ENCODE measurements at places on chromosomes 2 and 18.

- no peak for DNase-seq
Measured at GRCh38 chr2:27155069-27155520, 6.3 kb downstream of the TCF23 start.

GRCh38 chr2:102508863-102509262 is 35.8 kb downstream of the SLC9A4 start:
- DNase-seq = no peak

DNA sequence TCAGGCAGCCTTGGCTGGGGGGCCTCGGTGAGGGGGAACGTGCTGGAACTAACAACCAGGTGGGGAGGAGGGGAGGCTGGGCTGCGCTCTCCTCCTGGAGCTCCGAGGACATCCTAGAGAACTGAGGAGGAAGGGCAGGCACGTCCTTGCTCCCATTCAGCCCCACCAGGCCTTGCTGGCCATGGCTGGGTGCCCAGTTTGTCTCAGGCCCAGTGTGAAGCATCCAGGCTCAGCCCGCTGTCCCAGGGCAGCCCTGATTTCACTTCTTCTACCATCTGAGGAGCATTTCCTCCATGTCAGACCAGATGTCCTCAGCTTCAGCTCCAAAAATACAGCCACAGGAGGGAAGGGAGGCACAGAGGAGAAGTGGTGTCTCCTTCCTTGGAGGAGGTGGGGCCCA is 125.4 kb downstream of the CELF4 start:
- DNase-seq = no peak

GRCh38 chr18:21918693-21919092 is 178.1 kb downstream of the MIB1 start:
- no peak for DNase-seq

- DNase-seq = no peak
Measured at GRCh38 chr2:96353032-96353561, 17.5 kb downstream of the NCAPH start.

- no peak for DNase-seq
Measured at GRCh38 chr18:33928231-33928630, 296.5 kb downstream of the NOL4 start.

DNA sequence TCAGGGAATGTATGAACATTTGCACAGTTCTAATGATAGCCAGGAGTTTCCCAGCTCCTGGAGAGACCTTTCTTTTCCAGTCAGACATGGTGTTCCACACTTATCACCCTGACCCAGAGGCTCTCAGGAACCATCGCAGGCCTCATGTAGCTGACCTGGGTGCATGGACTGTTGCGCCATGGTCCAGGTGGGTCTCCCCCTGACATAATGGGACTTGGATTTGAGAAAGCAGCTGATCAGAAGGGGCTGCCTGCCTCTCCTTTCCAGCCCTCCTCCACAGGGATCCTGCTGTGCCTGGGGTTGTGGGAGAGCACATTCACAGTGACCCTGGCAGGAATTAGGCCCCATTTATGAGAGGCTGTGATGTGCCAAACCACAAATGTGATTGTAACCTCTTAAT is 133.4 kb upstream of the ALPP start:
- DNase-seq = no peak

- no peak for DNase-seq
Measured at GRCh38 chr2:59173325-59173724, 932.2 kb upstream of the FANCL start.

- DNase-seq = no peak
Measured at GRCh38 chr2:62407401-62407800, 98.6 kb downstream of the TMEM17 start.

- peak; percentile 69 for DNase-seq
Measured at GRCh38 chr2:100197631-100198153, 55.3 kb upstream of the AFF3 start.

GRCh38 chr18:76679259-76679658 is 143.1 kb upstream of the ZNF236 start:
- no peak for DNase-seq

GRCh38 chr2:70104231-70105111 is 17.2 kb downstream of the PCBP1 start:
- no peak for DNase-seq
